ENCODE measurements at places on chromosomes 4 and X.

DNA sequence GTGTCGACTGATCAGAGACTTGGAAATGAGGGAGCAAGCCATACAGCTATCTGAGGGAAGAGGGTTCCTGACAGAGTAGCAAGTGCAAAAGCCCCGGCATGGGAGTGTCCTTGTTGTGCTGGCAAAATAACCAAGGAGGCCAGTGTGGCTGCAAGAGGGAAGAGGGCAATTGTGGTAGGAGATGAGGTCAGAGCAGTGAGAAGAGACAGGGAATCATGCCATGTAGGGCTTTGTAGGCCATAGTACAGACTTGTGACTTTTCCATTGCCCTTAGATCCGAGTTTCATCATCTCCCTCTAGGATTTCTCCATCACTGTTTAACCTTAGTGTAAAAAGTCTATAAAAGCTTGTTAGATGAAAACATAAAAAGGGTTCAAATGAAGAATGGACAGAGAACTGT lies 76.2 kb downstream of the DOCK11 start:
- DNase-seq: no peak

DNA sequence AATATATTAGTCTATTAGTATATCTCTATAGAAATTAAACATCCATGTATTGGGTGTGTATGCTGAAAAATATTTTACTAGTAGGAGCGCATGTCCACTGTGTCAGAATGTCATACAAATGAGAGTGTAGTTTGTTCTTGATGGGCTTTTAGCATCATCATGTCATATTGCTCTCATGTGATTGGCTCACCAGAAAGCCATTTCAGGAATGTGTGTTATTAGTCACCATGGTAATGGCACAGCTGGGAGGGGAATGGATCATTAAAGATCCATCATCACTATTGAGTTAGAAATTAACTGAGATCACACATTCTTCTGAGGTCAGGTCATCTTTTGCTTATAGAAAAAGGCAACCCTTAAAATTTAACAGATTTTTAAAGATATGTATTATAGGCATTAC lies 77.3 kb downstream of the PHEX start:
- DNase-seq: no peak

GRCh38 chr4:79917246-79917645 lies 155.8 kb downstream of the ANTXR2 start:
- DNase-seq: no peak

- no peak for DNase-seq
These were observed 113.3 kb downstream of the HPGD start for GRCh38 chr4:174408841-174409552.

DNA sequence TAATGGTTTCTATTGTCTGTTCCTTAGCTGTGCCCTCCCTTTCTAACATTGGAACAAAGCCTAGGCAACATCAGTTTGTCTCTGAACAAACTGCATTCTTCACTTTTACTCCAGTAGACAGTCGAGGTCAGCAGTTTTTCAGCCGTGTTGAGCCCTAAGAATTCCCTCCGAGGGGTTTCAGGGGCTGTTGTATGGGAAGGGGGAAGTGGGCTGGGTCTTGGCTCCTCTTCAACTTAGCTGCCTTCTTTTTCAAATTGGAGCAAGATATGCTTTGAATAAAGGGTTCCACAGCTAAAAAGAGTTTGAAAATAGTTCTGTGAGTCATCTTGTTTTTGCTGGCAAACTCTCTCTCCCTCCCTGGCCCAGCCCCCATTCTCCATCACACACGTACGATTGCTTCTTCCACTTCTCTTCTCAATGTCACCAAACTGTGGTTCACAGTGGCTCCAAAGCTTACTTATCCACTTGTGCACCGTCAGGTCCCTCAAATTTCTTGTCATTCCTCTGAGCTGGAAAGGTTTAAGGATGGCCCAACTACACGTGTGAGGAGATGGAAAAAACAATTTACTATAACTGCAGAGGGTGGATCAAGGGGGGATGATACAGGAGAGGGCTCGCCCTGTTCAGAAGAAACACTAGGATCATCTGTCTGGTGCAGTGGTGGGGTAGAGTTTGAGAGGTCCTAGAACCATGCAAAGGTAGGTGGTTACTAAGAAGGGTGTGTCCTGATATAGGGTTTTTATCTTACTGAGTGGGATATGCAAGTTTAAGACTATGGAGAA lies 9.2 kb upstream of the MAML3 start:
- DNase-seq: no peak

DNA sequence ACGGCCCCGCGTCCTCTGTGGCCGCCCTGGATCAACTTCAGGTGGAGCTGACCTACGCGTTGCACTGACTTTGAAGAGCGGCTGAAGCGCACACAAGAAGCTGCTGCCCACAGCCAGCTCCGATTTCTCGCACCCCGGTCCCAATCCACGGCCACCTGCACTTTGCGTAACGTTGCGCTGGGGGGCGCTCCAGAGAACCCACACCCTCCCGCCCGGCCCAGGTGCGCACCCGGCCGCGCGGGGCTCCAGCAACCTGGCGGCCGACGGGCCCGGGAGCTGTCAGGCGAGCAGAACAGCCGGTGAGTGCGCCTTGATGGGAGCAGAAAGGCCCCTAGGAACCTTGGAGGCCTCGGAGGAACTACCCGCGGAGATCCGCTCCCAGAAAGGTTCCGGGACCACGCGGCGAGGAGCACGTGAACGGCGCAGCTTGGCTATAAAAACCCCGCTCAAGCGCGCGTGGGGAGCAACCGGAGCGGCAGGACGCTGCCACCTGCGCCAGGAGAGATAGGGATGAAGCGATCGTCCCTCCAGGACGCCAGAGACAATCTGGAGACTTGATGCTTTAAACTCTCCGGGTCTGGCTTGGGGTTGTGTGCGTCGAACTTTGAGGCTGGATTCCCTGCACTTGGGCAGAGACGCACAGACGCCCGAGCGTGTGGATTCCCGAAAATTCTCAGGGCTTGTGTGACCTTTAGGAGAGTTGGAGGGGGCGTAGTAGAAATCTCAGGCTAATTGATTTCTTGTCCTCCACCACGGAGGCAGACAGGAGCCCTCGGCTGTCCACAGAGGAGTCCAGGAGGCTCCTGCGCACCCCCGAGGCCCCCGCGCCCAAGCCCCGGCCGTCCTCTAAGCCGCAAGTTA lies 591 bp upstream of the NWD2 start:
- DNase-seq: no peak

- DNase-seq: no peak
These were observed 755.8 kb downstream of the RPA4 start for GRCh38 chrX:97639526-97639925.

DNA sequence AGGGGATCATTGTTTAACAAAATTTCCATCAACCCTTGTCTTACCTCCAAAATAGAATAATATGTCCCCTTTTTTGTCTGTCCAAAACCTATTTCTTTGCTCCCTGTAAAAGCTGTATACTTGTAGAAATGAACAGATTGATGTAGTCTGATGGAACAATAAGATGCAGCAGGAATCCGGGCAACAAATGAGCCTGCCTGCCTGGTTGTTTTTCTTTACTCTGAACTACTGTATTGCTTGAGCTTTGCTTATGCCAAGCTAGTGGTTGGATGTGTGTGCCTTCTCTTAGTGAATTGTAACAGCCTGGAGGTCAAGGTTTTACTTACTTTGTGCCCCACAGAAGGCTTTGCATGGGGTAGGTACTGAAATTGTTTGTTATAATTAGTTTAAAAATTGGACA lies 116.2 kb upstream of the TLL1 start:
- no peak for DNase-seq

DNA sequence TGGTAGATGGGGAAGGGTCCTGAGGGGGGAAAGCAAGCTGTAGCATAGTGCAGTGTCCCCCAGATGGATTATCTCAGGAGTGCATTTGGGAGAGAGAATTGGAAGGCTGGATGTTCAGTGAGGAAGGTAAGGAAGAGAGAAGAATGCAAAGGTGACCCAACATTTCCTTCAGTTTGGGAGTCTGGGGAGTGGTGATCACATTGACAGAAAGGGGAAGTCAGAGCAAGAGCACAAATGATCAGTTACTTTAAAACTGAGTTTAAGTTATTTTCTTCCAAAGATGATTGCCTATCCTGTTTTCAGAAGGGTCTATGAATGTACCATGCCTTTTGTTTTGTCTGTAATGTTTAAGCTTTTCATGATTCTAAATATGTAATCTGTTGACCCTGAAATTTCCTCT lies 47.6 kb downstream of the ARHGAP10 start:
- DNase-seq: no peak

- no peak for DNase-seq
These were observed 6.4 kb upstream of the SMIM9 start for GRCh38 chrX:154840856-154841255.

- DNase-seq: no peak
These were observed 716.6 kb upstream of the INTU start for GRCh38 chr4:126916049-126916625.

- DNase-seq: no peak
These were observed 2504.3 kb downstream of the ARAP2 start for GRCh38 chr4:33739884-33740632.
